Fibroblast of skin of right quadriceps (primary cell): ENCODE measurements at places on chromosomes 12 and 14.
A peak's percentile ranks its signal among the peaks of the same experiment; 100 is the strongest.

GRCh38 chr14:61644834-61645233 lies 50.5 kb upstream of the HIF1A start:
- DNase-seq: no peak

- peak; percentile 89 for DNase-seq
Measured at GRCh38 chr12:51270951-51271518, 820 bp upstream of the SMAGP start.

DNA sequence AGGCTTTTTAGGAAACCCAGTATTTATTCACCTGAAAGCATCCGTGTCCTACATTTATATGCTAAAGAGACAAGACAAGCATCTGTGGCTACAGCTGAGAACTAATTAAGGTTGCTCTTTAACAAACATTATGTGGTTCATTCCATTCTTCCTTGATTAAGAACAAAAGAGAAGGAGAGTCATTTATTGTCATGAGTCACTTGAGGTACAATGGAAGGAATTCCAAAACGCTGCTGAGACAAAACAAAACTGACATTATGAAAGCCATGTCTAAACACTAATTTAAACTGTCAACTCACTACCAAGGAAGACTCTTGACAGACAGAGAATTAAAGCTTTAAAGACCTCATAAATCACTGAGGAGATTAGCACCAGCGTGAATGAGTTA lies 214.4 kb downstream of the BMP4 start:
- peak; percentile 11 for DNase-seq

DNA sequence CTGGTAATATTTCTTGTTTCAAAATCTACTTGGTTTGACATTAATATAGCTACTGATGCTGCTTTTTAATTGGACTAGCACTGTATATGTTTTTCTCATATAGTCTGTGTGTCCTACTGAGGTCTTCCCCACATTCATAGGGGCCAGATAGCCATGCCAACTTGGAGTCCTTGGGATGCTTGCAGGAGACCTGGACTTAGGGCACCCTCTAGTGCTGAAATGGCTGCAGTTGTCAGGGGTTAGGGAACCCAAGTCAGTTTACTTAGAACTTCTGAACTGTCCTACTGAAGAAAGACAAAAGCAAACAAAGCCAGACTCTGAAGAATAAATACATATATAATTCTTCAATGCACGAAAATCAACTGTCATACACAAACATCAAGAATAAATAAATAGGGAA lies 279.9 kb upstream of the SYT1 start:
- peak; percentile 12 for DNase-seq

GRCh38 chr12:100953217-100953616 lies 158.6 kb downstream of the ANO4 start:
- no peak for DNase-seq

GRCh38 chr12:69348162-69348938 lies at the start of gene LYZ:
TSS of gene LYZ (plus strand) at chr12:69348381. CDS start at chr12:69348409, 28 bp downstream.
- no peak for DNase-seq

GRCh38 chr14:50798048-50798421 lies 32.9 kb downstream of the NIN start:
- DNase-seq: no peak

GRCh38 chr14:32470161-32470715 lies 141.1 kb downstream of the AKAP6 start:
- DNase-seq: peak; percentile 27

DNA sequence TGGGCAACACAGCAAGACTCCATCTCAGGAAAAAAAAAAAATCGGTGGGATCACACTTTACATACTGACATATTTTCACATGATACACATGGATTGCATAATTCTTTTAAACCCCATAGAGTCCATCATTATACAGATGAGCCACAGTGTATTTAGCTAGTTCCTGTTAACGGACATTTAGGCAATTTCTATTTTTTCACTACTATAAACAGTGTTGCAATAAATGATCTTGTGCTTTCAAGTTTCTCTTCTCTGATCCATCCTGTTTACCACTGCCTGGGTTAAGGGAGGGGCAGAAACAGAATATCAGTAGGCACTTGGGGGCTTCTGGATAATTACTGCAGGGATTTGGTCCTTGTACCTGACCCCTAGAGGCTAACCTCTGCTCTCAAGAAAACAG lies 43.4 kb upstream of the SPTLC2 start:
- no peak for DNase-seq

DNA sequence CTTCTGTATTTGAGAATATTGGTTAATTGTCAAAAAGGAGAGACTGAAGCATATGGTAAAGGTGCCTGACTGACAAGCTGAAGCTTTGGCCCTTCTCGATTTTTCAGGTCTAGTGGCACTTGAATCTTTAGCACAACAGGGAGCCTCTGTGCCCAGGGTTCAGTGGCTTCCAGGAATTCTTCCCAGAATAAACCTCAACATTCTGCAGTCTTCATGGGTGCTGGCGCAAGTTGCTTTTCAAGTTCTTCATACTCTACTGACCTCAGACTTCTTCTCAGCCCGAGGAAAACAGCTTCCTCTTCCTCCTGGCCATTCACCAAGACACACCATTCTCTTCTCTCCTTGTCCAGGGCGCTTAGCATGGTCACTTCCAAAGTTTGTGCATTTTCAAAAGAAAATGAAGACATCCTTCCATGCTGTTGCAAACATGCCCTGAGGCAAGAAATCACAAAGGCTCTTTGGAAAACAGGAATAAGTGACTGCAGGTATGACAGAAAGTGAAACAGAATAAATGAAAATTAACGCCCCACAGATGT lies 89.9 kb downstream of the MGST1 start:
- no peak for DNase-seq

DNA sequence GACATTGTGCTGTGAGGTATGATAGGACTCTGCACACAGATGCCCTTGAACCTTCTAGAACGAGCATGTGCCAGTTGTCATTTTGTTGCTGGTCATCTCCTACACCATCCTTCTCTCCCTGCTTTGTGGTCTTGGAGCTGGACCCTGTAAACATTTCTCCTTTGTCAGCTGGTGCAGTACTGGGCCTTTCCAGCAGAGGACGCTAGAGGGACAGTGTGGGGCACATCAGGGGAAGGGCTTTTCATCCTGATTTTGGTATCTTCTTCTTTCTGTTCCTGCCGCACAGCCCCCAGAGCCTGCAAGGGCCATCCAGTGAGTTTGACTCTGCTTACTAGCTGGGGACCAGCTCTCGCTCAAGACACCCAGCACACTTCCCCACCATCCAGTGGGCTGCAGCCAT lies 484.6 kb downstream of the AACS start:
- DNase-seq: no peak

- DNase-seq: no peak
Measured at GRCh38 chr14:77305696-77306095, 15.0 kb downstream of the POMT2 start.

GRCh38 chr12:86827409-86827808 lies 571.2 kb upstream of the MGAT4C start:
- DNase-seq: no peak

DNA sequence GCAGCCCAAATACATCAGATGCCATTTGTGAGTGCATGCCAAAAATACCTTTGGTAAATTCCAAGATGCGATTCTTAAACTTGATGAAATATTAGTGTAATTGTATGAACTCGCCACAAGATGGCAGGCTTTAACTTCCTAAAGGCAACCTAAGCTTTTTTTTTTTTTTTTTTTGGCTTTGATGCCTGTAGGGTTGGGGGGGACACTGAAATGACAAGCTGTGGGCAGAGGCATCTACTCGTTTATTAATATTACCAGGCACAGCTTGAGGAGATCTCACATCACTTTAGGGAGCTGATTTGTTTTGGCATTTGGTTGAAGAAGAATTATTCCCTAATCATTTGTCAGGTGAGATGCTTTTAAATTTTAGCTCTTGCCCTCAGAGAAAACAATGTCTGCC lies 126.7 kb upstream of the CCDC196 start:
- DNase-seq: peak; percentile 54

DNA sequence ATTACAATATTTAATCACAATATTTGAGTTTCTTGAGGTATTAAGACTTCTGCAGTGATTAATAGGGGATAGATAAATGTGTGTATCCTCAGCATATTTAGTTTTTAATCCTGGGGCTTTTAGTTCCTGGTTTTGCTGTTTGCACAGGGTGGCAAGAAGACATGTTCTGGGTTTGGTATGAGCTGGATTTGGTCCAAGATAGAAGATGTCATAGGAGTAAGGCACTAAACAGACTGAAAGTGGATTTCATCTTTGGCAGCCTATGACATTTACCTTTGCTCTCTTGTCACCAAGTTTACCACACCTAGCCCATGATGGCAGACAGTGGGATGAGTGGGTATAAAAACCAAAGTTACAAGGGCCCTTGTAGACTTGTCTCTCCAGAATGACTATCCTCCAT lies 168.2 kb downstream of the LRRK2 start:
- no peak for DNase-seq

DNA sequence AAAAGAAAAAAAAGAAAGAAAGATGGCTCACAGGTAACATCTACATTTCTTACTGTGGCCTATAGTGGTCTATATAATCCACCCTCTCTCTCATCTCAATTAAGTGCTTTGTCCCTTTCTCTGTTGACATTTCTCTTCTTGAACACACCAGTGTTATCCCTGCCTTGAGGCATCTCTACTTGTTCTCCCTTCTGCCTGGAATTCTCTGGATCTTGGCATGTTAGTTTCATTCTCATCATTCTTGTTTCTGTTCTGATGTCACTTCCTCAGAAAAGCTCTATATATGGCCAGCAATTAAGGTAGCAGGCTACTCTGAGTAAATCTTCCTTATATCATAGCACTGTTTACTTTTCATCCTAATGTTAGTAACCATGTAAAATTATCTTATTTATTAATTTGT lies 155.7 kb upstream of the PDZRN4 start:
- DNase-seq: peak; percentile 4

DNA sequence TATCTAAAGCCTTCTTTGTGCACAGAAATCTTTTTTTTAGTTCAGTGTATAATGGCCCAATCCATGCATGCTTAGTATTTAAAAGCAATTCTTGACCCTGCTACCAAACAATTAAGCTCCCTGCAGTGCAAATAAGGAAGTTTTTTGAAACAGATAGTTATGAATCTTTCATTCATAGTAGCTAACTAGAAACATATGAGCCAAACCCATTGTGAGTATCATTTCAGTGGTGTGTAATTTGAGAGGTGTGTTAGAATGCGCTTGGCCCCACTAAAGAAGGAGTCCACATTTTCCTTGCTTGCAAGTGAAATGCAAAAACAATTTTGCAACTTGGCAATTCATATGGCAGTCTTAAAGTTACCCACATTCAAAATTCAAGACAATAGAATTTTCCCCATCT lies 14.4 kb downstream of the EPS8 start:
- peak; percentile 83 for DNase-seq
